ENCODE measurements at places on chromosomes 3 and 15. TPM values are rescaled to one million over a fixed set of nuclear protein-coding genes. Genes with fewer than 3 reads are reported as not detected.
A peak's percentile ranks its signal among the peaks of the same experiment; 100 is the strongest.

Gene TMEM212
- total RNA-seq, result not detected

Gene ZNF774
- 0.68 TPM for total RNA-seq

Gene CSTA
- total RNA-seq, result not detected

Gene PARP9
- total RNA-seq, result 38.1 TPM

DNA sequence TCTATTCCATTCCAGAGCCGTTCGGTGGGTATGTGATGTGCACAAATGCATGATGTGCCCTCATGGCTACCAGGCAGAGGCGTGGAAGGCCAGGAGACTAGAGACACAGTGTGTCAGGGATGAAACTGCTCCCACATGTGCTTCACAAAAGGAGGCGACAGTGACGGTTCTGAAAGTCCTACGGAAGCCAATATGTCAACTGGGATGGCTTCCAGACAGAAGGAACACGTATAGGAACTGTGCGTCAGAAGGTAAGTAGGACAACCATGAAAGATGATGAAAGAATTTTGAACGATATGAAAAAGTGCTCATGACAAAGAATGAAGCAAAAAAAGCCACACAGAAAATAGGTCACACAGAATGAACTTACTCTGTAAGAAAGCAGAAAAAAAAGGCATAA lies 34.1 kb downstream of the GLB1 start:
- DNase-seq, result peak; percentile 65

GRCh38 chr3:61739640-61740039 lies 178.3 kb downstream of the PTPRG start:
- DNase-seq, result no peak

DNA sequence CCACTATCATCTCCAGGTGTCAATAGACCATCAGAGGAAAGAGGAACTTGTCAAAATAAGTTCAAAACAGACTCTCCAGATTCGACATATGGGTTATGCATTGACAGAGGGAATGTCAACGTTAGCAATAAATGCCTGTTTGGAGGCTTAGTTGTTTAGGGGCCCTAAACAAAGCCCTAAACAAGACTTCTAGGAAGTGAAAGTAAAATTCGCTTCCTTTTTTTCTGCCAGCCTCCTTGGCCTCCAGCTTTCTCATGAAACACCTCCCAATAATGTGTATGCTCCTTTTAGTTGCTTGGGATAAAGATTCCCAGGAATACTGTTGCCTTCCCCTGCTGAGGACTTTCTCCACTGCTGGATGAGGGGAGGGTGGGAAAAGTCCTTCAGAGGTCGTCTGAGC lies 70.9 kb upstream of the ARNT2 start:
- no peak for DNase-seq

- DNase-seq, result no peak
These were observed 642.3 kb downstream of the RBMS3 start for GRCh38 chr3:29922992-29923746.

GRCh38 chr15:67018026-67018425 lies 47.4 kb upstream of the SMAD3 start:
- no peak for DNase-seq

Measured in activated CD4-positive, alpha-beta memory T cell treated with anti-CD3 and anti-CD28 coated beads for 36 hours (primary cell).